Spinal cord (tissue), 10 donors: ENCODE measurements at places on chromosomes 16 and 17.

DNA sequence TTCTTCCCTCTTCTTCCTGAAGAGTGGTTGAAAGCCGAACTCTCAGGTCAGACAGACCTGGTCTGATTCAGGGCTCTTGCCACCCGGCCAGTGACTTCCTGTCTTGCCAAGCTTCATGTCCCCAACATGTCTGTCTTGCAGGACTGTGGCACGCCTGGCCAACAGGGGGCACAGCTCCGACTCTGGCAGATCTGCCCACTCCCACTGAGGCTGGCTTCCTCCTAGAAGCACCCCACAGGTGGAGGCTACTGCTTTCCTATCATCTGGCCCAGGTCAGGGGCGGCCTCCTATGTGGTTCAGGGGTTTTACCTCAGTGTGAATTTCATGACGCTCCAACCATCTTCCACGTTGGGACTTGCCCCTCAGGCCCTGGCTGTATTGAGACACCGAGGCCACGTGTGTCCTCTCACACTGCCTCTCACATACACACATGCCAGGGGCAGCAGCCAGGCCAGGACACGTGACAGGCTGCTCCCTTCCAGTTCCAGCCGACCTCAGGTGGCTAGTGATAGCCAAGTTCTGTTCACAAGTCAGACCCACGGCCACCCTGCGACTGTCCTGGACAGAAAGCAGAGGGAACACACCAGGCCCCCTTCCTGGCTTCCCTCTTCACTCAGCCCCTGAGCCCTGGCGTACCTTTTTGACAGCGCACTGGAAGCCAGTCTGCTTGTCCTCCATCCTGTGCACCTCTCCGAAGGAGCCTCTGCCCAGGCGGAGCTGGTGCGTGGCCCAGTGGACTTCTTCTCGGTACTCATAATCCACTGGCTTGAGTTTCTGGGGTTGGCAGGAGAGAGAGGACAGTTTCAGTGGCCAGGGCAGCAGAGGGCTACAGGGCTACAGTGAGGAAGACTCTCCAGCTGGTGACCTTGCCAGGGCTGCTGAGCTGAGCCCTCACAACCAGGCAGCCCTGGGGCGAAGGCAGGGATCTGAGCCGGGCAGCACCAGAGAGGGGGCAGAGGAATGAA lies 22.6 kb upstream of the SPATA32 start:
- no peak for DNase-seq

DNA sequence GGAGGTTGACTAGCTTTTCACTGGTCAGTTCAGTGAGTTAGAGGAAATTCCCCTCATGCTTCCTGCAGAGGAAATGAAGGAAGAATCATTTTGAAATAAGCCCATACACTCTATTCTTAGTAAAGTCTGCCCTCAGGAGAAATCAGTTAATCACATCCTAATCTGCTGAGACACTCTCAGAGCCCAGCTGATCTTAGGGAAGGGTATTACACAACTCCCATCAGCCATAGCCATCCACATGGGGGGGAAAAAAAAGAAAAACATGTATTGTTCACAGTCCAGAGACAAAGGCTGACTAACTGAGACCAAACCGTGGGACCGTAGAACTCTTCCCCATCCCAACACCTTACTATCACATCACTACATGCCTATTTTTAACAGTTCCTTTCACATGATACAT lies 722.3 kb downstream of the CDH8 start:
- no peak for DNase-seq

GRCh38 chr17:66950325-66950724 lies 14.2 kb upstream of the CACNG4 start:
- no peak for DNase-seq

DNA sequence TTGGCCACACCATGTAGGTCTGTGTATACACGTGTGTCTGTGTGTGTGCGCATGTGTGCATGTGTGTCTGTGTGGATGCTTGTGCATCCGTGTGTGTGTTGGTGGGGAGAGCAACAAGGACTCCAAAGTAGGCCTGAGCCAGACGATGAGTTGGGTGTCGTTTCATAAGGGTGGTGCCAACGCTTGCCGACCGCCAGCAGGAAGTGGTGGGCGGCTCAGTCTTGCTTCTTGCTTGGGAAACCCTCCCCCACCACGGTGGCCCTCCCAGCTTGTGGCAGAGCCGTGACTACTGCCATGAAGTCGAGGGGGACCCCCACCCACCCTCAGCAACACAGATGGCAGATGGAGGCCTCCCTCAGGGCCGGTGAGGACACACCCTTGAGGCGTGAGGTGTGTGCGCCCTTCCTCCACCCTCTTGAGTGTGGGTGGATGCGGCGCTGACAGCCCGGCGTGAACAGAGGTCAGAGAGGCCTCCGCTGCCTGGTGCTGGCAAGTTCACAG lies 17.5 kb downstream of the SBK1 start:
- no peak for DNase-seq

DNA sequence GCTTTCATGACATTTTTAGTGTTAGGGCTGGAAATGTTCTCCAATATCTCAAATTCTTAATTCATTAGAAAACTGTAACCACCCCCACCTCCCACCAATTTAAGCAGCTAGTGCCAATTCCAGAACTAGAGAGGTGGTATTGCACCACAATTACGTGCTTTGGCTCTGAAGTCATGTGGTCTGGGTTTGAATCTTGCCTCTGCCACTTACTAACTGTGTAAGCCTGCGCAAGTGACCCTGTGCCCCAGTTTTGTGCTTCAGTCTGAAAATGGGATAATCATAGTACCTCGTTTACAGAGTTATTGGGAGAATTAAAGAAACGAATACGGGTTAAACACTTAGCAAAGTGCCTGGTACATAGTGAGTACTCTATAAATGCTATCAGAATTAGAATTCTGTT lies 14.2 kb upstream of the MPHOSPH6 start:
- DNase-seq = no peak

DNA sequence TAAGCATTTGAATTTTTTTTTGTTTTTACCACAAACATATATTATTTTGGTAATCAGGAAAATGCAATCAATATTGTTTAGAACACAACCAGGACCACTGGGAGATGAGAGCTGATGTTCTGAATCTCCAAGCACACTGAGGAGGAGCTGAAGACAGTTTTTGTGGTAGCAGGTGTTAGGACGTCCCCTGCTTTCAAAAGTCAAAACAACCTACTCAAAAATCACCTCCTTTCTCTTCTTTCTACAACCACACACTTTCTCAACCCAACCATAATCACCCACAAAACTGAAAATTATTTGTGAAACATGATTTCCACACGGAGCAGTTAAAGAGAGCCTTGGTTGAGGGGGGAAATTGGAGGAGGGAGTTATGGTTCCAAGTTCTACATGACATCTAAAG lies 26.7 kb upstream of the CFAP20 start:
- DNase-seq = no peak

DNA sequence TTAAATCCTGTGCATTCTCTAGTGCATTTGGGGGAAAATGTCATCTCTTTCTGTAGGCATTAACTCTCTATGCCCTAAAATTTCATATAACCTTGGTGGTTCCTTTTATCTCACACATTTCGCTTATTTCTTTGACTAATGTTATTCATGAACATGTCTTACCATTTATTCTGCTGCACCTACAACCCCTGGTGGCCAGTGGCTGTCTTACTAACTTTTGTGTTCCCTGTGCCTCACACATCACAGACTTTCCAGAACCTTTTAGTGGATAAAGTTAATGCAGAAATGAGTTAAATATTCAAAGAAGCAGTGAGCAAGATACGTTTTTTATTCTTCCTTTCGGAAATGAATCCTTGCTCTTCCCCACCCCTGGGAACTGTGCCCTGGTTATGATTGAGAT lies 111.9 kb downstream of the CDH13 start:
- no peak for DNase-seq

DNA sequence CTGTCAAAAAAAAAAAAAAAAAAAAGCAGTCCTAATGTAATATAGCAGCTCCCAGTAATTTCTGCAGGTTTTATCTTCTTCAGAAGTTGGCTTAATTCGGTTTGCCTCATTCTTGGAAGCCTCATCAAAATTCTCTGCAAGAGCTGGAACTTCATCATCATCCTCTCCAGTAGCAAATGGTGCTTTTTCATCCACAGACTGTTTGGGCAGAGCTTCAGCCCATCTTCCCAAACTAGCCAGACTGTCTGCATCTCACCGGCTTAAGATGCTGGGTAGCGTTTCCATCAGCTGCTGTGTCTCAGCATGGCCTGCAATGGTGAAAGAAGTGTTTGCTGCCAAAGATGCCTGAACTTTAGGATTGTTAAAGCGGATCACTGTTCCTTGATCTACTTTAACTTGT lies 112.6 kb downstream of the AIPL1 start:
- no peak for DNase-seq

GRCh38 chr17:76906463-76906862 lies 38.3 kb downstream of the MGAT5B start:
- DNase-seq = no peak

DNA sequence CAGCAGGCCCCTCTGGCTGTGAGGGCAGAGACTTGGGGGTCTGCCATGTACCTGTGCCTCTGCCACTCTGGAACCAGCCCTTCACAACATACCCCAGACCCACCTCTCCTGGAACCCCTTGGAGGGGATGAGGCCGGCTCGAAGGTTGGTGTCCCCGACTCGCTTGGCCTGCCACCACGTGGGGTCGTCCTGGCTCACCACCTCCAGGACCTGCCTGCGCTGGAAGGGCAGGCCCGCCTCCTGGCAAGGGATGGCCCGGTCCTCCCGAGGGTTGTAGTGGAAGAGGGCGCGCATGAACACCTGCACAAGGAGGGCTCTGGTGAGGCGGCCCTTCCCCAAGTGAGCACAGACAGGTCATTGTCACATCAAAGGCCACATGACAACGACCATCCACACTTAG lies 12.2 kb downstream of the MPP3 start:
- no peak for DNase-seq
